Stimulated activated CD4-positive, alpha-beta T cell treated with anti-CD3 and anti-CD28 coated beads, Interleukin-15, amount 100 ng/mL, for 1 hour (primary cell): ENCODE measurements at places on chromosomes 2 and 18.

DNA sequence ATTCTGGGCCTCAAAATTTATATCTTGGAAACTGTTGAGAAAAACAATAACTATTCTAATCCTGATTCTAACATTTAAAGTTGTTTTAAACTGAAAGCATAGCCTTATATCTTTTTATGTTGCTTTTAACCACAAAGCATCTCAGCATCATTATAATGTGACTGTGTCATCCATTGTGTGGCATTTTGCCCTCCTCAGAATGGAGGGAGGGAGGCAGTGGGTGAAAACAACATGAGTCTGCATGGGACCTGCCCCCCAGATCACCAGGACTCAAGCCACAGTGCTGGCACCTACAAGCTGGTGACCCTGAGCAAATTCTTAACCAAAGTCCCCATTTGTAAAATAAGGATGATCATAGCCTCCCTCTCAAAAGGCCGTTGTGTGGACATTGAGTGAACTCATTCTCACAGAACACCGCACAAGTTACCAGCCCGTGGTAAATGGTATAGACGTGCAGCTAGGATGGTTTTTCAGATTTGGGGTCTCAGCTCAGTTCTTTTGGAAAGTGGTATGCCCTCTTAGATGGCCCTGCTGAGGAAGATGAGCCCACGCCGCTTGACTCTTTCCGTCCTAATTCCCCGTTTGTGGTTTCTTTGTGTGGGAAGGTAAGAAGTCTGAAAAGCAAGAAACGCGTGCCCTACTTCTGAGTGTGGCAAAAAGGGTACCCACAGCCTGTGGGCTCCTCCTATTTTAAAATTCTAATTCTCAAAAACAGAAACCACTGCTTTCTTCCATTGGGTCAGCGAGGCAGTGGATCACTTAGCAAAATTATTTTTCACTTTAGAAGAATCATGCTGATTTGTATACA, 305.0 kb upstream of the ID2 start:
- no peak for DNase-seq

DNA sequence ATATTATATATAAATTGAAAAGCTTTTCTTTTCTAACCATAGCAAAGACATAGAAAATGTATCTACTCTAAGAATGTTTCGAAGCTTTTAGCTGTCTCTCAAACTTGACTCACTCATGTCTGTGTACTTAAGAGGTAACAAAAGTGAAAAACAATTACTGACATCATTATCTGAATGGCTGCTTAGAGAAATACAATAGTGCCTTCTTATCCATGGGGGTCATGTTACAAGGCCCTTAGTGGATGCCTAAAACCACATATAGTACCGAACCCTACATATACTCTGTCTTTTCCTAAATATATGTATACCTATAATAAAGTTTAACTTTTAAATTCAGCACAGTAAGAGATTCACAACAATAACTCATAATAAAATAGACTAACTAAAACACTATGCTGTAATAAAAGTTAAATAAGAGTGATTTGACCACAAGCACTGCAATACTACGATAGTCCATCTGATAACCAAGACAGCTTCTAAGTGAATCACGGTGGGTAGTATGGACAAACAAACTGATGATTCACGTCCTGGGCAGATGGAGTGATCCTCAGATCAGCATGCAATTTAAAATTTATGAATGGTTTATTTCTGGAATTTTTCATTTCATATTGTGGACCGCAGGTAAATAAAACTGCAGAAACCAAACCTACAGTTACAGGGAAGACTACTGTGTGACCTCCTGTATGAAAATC, 246.2 kb downstream of the XIRP2 start:
- no peak for DNase-seq

- DNase-seq = no peak
Measured at GRCh38 chr2:32976409-32977063, 29.8 kb downstream of the LTBP1 start.

DNA sequence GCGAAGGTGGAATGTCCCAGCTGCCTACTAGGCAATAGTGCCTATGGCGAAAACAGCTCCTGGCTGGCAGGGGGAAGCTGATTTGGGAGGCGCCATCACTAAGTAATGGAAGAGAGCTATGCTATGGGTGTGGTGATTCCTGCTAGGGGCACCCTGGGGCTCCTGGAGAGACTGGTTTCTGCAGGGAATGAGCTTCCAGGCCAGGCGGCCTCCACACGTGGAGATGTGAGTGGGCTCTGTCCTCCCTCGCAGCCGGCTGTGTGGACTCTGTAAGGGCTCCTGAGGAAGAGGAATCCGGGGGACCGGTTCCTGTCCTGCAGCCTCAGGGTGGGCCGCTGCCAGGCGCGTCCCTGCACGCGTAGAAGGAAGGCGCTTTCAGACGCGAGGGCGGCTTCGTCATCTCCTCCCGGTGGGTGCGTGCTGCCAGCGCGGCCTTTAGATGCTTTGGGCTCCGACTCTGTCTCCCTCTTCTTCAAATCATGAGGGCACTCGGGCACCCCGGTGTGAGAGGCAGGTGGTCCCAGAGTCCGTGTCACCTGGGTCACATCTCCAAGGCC, 55.5 kb upstream of the ANKRD62 start:
- peak; percentile 20 for DNase-seq

GRCh38 chr2:121506621-121507020, 24.1 kb upstream of the RNU4ATAC start:
- DNase-seq = no peak

DNA sequence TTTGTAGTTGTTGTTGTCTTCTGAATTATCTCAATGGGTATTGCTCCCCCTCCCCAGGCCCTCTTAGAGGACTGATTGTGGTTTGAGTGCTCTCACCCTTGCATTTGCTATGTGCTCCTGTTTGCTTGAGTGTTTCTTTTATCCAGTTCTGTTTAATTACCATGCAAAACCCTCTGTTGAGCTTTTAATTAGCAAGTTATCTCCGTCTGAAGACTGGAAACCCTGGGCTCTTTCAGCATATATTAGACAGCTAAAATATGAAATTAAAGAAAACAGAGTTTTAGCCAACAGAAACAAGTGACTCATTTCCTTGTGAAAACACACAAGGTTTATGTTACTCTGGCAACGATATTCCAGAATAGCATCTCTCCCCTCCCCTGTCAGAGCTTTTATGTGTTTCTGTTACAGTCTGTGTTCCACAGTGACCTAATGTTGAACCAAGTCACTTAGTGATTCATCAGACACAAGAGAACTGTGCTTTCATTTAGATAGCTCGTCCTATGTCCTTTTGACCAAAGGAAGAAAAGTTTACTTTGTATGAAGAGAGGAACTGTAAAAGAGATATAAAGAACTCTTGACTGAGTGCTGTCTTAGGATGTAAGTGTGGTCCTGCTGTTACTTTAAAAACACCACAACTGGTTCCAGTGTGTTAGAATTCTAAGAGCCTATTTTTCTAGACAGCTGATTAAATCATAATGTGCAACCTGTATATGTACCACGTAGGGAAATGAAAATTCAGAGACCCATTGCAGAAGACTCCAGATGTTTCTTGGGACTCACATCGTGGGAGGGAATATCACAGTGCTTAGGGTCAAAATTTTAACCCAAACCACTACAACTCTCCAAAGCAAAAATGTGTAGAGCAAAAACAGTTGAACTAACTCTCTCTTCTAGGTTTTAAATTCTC, 172.8 kb upstream of the RBMS1 start:
- DNase-seq = no peak

DNA sequence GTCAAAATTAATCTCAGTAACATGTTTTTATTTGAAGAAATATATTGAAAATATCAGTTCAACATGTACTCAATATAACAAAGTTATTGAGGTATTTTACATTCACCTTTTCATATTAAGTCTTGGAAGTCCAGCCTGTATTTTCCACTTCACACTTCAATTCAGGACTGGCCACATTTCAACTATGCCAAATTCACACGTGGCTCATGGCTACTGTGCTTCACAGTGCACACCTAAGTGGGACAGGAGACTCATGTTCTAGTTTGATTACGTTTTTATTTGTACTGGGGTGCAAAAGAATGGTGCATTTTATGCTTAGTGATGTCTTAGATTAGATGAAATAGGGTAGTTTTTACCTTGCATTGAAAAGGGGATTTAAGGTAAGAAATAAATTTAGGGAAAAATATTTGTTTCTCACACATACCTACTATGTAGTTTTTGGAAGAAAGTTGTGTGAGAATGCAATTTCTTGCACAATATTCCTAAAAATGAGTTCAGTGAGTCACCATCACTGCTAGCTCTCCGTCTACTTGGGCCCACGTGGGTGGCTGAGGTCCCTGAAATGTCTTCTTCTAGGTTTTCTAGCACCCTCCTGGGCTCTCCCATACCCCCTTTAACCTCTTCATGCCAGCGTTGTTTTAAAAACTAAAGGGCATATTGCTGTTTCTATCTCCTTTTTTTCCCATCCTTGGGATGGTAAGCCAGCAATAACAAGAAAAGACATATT, 87.0 kb downstream of the ST6GAL2 start:
- no peak for DNase-seq

DNA sequence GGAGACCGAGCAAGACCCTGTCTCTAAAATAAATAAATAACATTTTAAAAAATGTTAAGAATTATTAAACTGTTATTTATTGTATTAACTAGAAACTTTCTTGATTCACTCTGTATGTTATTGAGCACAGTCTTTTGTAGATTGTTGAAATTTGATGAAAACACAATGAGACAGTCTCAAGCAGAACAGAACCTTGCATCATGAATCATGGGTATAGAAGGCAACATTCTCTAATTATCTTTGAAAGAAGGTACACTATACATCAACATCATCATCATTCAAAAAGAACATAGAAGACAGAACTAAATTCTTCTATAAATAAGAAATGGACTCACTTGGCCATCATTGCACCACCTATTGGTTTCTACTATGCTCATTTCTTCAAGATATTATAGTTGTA, 67.7 kb downstream of the SLC8A1 start:
- DNase-seq = no peak
